Stimulated activated CD4-positive, alpha-beta T cell treated with anti-CD3 and anti-CD28 coated beads, TNF-alpha, amount 100 ng/mL, for 1 hour (primary cell): ENCODE measurements at places on chromosomes 11 and 22.

DNA sequence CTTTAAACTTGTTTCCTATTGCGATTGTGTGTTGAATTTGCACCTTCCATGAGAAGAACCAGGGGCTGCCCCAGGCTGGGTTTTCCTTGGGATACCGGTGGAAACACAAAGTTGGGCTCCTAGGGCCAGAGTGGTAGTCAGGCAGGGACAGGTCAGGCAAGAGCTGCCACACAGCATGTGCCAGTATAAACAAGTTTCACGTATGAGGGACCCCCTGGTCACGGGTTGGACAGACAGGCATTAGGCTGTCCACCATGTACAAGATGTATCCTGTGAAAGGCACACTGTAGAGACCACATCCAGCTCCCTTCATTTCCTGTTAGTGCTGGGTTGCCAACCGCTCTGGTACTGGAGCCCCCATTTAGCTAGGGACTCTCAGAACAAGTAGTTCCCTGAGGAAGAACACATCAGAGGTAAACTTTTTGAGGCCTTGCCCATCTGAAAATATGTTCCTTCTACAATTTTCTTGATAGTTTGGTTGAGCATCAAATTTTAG lies 8.8 kb downstream of the UPB1 start:
- DNase-seq = no peak

DNA sequence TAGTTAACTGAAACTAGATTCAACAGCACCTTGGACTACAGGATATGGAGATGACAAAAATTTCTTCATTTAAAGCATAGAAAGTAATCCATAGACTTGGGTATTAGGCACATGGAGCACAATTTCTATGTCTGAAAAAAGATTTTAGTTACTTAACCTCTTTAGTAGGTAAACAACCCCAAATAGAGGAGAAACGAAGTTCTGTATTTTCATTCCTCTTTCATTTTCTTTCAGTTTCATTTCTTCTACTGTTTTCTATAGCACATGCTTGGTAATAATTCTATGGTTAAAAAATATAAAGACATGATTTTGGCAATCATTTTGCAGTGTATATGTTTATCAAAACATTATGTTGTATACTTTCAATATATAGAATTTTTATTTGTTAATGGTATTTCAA lies 99.5 kb downstream of the CASP12 start:
- no peak for DNase-seq

DNA sequence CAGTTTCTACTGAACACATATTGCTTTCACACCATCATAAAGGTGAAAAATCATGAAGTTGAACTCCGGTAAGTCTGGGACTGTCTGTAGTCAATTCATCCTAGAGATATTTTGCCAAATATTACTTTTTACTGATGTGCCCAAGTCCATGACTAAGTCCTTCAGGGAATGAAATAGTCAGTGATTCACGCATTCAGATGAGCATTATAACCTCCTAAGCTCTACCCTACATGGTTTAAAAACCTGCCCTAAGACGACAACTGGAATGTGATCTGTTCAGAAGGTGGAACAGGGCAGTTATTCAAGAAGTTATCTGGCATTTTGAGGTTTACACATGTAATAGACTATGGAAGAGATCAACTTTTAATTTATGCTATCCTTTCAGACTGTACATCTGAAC lies 125.6 kb downstream of the TRPC6 start:
- DNase-seq = no peak

DNA sequence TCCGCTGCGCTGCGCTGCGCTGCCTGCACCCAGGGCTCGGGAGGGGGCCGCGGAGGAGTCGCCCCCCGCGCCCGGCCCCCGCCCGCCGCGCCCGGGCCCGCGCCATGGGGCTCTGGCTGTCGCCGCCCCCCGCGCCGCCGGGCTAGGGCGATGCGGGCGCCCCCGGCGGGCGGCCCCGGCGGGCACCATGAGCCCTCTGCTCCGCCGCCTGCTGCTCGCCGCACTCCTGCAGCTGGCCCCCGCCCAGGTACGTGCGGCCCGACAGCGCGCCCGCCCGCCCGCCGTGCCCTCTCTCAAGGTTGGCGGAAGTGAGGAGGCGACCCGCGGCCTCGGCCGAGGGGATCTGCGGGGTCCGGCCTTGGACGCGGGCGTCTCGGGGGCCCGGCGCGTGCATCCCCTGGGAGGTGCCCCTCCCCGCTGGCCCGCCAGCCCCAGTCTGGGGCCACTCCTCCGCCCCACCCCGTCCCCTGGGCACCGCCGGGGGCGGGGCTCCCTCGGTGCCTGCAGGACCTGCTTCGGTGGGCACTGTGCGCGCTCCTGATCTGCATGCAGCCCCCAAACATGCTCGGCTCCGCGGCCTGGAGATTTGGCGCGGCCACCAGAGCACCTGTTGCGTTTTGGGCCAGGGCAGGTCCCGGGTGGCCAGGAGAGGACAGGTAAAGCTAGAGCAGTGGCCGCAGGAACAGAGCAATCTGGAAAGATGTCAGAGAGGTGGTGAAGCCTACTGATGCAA lies 429 bp downstream of the VEGFB start:
- no peak for DNase-seq

- DNase-seq = no peak
Observed at GRCh38 chr11:14554959-14555358, 34.8 kb upstream of the PSMA1 start.

- DNase-seq = no peak
Observed at GRCh38 chr11:124307093-124307492, 6.7 kb downstream of the OR8D1 start.

- no peak for DNase-seq
Observed at GRCh38 chr11:86620891-86621521, 51.4 kb downstream of the ME3 start.

- no peak for DNase-seq
Observed at GRCh38 chr22:38176170-38176741, 5.4 kb downstream of the PLA2G6 start.

DNA sequence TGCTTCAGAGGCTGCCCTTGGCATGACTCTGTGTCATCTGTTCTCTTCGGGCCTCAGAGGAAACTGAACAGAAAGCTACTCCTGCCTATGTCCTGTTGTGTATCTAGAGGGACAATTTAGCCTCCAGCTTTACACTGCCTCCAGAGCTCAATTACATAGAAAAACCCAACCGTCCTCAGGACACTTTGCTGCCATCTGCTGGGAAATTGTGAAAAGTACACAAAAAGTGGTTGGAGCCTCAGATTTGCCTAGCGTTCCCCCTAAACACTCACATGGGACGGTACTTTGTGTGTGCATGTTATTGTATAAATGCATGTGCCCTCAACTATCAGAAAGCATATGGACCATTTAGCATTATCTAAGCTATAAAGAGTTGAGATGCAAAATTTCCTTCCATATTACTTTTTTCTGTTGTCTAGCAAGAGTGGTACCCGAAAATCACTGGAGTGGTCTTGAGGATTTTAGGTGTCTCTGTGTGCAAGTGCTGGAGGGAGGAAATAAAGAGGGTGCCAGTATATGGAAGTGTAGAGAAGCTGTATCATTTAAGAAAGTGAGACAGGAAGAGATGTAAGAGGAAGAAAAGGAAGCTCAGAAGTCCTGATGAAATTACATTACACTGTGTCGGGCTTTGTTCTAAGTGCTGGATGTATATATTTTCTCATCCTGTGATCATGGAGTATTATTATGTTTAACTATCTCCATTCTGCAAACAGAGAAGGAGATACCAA lies 8.7 kb upstream of the MS4A4E start:
- no peak for DNase-seq

GRCh38 chr11:74452366-74452765 lies 15.0 kb downstream of the KCNE3 start:
- DNase-seq = no peak

DNA sequence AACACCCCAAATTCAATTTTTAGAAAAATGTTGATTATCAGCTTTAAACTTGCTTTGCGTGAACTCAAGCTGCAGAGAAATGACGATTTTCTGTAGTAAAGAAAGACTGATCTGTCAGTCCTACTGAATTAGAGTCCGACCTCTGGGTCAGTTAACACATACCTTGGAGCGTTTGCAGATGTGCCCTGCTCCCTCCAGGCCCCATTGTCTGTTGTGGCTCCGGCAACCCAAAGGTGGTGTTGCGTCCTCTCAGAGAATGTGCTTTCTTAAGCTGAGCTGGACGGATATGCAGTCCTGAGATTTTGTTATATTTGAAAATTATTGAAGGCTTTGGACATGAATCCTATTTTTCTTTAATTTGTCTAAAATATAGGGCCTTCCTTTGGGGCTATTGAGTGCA lies 31.5 kb upstream of the MYO18B start:
- DNase-seq = no peak

GRCh38 chr22:24731761-24732160 lies 42.8 kb downstream of the PIWIL3 start:
- no peak for DNase-seq

DNA sequence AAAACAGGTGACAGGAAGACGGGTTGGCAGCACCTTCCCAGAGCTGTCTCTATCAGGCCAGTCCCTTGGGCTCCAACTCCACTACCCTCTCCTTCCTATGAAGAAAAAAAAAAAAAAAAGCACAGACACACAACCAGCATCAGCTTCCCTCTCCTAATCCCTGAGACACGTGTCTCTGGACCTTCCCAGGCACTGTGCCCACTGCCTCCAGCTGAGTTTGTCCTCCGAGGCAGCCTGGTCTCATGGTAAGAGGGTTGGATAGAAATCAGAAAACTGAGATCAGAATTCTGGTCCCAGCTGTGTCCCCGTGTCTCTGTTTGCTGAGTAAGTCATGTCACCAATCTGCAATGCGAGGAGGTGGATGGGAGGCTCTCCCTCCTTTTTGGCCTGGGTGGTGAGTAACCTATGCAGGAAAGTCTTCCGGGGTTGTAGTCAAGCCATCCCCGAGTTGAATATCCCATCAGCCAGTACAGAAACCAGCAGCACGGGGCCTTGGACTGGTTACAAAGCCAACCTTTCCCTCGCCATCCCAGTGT lies 193.7 kb upstream of the TBCEL start:
- no peak for DNase-seq

DNA sequence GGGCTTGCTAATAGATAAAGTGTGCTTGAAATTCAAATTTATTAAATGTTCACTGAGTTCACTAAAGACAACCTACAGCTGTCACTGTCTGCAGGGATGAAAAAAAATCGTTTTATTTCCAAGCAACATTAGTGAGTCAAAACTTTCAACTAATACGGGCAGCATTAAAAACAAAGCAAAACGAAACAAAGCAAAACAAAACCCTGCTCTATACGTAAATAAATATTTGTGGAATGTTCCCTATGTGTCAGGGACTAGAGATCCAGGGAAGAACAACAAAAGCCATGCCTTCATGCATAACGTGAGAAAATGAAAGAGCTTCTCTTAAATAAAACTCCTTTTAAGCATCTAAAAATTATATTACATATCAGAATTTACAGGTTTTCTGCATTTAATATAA lies 553 bp downstream of the NAALAD2 start:
- no peak for DNase-seq

DNA sequence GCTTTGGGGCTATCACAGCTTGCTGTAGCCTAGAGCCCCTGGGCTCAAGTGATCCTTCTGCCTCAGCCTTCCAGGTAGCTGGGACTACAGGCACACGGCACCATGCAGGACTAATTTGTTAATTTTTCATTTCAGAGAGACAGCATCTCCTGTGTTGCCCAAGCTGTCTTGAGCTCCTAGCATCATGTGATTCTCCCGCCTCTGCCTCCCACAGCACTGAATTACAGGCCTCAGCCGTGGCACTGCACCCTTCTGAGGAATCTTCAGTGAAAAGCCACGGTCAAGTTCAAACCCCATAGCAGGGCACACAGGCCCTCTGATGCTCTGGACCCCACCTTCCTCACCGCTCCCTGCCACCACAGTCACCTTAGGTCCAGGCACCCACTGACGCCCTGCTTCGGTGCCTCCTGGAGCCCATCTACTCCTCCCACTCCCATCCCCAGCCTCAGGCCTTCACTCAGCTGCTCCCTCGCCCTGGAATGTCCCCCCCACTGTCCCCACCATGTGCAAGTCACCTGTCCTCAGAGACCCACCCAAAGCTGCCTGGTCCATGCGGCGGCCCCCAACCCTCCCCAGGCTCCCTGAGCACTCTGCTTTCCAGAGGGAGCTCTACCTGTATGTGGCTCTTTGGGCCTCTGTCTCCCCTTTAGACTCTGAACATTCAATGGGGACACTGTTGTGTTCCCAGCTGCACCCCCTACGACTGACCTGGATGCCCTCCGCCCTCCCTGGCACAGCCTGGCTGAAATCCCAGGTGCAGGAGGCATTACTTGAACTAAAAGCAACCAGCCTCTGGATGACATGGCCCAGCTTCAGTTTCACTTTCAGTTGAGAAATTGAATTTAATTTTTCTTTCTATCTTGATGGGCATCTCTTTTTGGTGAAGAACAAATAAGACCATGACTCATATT lies 1.6 kb downstream of the APOL2 start:
- no peak for DNase-seq

DNA sequence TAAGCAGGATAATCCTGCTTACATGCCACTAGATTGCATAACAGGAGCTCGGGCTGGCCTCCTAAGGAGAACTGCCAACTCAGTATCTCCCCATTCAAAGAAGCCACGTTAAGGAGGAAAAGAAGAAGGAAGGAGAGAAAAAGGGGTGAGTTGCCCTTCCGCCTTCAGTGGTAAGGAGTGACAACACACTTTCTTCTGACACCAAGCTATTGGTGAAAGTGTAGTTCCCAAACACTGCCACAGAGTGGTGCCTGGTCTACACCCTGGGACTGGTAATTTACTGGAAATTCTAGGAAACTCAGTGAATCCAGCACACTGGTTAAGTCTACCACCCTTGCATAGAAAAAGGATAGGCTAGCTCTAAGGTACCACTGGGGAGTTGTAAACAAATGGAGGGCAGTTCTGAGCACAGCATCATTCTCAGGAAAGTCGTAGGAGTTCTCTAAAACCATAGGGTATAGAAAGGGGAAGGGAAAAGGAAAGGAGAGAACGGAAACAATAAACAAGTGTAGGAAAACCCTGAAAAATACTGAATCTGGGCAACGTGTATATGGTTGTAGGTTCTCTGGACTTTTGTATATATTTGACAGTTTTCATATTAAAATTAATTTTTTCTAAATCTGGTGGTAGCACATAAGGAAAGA lies 58.2 kb downstream of the RRAS2 start:
- DNase-seq = no peak

DNA sequence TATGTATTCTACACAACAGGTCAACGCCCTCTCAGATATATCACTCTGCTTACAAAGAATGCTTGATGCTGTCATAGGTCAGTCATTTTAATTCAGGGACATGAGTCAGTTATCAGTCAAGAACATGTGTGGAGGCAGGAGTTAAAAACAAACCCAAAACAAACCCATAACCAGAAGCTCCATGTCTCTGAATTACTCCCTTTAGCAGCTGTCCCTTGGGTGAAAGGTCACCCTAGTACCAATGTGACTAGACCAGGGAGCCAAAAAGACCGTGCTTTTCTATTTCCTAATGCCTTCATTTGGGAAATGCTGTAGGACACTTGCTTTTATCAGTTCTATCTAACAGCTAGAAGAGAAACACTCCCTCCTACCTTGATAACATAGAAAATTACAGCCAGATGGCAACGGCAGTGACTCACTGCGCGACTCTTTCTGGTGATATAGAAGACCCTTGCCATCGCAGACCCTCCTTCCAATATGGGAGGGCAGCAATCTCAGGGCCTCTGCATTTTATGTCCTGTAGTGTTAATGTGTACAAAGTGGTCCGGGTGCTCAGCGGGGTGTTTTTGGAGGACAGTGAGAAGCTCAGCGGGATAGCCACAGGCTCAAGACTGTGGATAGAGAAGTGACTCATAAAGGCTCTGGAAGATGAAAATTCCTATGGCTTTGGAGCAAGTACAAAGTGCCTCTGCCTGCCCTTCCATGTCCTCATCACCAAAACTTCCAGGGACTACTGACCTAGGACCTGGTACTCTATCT lies 24.8 kb downstream of the APOL5 start:
- no peak for DNase-seq

- DNase-seq = no peak
Observed at GRCh38 chr11:35425603-35426212, 6.3 kb upstream of the SLC1A2 start.

- no peak for DNase-seq
Observed at GRCh38 chr11:79081471-79082031, 359.3 kb downstream of the TENM4 start.
